ENCODE measurements at places on chromosomes 3 and 15.
A peak's percentile ranks its signal among the peaks of the same experiment; 100 is the strongest.

GRCh38 chr3:133987948-133988484, 41.7 kb downstream of the SLCO2A1 start:
- DNase-seq = no peak

DNA sequence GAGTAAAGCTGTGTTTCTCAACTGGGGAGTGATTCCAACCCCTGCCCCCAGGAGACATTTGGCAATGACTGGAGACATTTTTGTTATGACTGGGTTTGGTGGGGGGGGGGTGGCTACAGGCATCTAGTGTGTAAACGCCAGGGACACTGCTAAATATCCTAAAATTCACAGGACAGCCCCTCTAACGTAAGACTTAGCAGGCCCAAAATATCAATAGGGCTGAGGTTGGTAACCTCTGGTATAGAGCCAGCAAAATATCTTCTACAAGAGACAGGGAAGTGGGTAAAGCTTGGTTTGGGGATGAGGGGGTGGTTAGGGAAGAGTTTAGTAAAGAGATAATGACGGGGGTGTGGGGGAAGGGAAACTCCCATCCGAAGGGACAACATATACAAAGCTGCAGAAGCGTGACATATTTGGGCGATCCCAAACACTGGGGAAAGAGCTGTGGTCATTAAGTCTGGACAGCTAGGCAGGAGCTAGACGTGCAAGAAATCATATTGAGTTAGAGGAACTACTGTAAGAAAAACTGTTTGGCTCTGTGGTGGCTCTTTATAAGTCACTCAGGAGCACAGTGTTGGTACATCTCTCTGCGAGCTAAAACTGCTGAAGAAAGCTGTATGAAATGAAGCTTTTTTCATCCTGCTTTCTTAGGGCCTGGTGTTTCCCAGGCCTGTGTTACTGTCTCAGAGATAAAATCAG, 697 bp upstream of the TRIM69 start:
- no peak for DNase-seq

GRCh38 chr3:43736558-43737440, 46.1 kb downstream of the ABHD5 start:
- DNase-seq = peak; percentile 65

- DNase-seq = no peak
Measured at GRCh38 chr15:75237316-75237982, 20.7 kb upstream of the GOLGA6C start.

GRCh38 chr15:30953731-30954378, 37.6 kb downstream of the MTMR10 start:
- DNase-seq = peak; percentile 98

GRCh38 chr15:98999233-98999632, 8.4 kb downstream of the PGPEP1L start:
- DNase-seq = no peak

DNA sequence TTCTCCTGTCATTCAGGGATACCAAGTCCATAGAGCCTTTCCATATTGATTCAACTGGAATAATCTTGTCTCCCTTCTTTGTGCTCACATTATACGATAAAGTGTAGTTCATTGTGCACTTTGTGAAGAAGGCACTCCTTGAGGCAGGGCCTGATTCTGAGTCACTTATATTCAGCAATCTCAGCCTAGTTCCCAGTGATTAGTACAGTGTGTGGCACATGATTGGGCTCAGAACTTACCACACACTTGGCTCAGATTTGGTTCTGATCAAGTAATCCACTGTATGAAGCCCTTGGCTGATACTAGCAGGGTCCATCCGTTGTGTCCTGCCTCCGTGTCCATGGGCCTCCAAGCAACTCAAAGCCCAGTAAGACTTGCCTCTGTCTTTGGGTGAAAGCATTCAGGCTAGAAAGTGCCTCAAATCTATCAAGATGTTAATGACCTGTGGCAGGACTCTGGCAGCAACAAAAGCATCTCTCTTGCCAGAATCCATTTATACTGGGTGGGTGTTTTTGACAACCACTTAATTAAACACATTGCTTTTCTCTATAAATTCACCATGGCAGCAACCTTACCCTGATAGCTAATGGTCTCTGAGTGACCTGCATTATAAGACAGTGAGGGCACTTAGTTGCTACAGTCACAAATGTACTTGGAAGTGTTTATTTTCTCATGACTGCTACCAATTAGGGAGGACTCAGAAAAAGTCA, 51.3 kb downstream of the TPRG1 start:
- peak; percentile 8 for DNase-seq

GRCh38 chr3:15361494-15362214, 29.3 kb upstream of the SH3BP5 start:
- DNase-seq = peak; percentile 77

DNA sequence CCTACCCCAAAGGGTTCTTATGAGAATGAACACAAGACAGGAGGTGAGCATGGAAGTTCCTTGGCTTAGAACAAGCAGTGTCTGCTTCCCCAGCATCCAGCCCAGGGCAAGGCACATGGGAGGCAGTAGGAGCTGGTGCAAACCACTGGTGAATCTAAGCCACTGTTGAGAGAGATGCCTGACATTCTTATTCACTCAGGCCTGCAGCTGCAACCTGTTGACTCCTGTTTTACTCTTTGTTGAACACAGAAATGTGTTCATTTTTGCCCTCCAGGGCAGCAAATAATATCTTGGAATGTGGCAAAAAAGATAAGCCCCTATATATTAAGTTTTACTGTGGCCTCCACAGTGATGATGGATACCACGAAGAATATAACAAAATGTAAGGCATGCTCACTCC, 8.9 kb upstream of the PAK6 start:
- DNase-seq = no peak
